C1 segment of cervical spinal cord (tissue), 14 donors: ENCODE measurements at places on chromosomes 2 and 18.

DNA sequence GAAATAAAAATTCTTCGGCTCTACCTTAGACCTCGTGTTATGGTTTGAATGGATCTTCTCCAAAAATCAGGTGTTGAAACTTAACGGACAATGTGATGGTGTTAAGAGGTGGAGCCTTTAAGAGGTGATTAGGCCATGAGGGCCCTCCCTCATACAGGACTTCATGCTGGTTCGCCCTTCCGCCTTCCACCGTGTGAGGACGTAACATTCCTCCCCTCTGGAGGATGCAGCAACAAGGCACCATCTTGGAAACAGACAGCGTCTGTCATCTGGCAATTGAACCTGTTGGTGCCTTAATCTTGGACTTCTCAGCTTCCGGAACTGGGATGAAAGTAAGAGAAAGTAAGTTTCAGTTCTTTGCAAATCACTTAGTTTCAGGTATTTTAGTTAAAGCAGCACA lies 126.3 kb upstream of the SPRED2 start:
- no peak for DNase-seq

- no peak for DNase-seq
Observed at GRCh38 chr18:49761771-49762170, 51.6 kb downstream of the ACAA2 start.

GRCh38 chr2:70994009-70994698 lies 519 bp downstream of the TEX261 start:
- peak; percentile 37 for DNase-seq

DNA sequence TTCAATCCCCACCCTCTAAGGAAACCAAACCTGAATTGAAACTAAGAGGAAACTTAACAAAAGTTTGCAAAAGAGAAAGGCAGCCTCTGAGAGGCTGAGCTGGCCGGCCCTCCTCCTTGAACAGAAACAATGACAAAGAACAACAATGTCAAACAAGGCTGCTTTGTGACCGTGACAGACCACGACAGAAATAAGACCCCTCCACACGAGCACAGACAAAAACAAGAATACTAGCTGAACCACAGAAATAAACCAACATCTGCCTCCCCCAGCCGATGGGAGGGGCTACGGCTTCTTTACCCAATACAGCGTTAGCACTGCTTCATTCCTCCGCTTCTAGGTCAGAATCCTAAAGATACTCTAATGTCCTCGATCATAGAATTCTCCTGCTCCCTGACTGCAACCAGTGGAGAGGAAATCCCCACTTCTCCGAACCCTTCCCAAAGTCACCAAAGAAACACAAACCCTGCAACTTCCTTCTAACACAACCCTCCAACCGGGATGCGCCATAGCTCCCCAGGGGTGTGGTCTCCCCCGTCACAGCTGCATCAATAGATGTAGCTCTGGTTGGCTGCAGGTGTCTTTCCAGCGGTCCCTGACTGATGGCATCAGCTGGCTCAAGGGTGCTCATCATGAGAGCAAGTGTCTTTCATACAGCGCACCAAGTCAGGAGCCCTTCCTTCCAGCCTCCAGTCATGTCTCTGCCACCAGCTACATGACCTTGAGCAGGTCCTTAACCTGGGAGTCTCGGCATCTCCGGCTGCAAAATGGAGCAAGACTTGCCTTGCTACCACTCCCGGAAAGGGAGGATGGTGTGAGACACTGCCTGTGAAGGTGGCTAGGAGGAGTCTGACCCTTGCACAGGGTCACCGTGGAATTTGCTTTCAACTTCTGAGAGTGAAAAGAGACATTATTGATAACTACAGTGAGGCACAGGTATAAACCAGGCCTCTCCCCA lies 198.6 kb downstream of the HAUS1 start:
- no peak for DNase-seq

GRCh38 chr2:220915092-220915623 lies 656.9 kb downstream of the EPHA4 start:
- no peak for DNase-seq

- no peak for DNase-seq
Observed at GRCh38 chr2:180670302-180671003, 310.0 kb upstream of the UBE2E3 start.

DNA sequence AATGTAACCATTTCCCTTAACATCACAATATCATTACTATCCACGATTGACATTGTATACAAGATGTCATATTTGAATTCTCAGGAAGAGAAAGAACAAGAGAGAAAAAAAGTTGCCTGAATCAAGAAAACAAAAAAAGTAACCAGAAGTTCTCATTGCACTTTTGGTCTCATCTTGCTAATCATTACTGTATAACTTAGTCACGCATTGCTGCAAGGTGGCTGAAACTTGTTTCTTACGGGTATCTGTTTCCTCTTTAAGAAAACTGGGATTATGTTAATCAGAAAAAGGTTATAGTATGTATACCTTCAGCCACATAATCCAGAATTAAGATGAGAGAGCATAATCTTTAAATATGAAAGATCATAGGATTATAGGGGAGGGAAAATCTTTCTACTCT lies 639.7 kb upstream of the SYT4 start:
- no peak for DNase-seq

DNA sequence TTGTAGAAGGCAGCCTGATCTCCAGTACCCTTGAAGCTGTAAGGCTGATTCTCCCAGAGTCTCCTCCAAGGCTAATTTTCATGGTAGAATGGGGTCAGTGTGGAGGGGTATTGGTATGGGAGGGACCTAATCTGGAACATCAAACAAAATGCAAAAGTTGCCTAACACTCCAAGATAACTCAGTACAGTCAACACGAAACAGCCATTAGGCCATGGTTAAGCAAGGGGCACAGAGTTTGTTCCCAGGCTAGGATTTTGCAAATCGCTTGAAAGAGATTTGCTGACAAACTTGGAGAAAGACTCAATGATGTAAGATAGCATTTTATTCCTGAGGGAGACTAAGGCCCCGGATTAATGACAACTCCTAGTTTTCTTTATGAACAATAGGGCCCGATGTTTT lies 5.4 kb downstream of the PID1 start:
- DNase-seq: no peak

- DNase-seq: no peak
Observed at GRCh38 chr2:188519136-188519535, 227.5 kb downstream of the GULP1 start.

DNA sequence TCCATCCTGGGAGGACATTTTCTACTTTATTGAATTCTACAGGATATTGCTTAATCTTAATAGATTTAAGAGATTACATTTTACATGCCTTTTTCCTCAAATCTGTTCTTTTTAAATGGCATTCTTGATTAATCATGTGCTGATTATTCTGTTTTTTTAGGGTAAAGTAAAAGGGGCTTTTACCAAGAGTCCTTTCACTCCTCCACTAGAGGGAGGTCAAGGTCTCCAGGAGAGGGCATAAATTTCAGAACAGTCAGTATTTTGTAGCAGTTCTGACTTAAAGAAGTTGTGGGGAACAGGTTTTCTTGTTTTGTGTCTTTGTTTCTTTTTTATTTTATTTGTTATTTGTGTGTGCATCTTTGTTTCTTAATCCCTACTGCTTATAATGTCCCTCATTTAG lies 25.4 kb downstream of the WDR75 start:
- no peak for DNase-seq
